ENCODE measurements at places on chromosomes 7 and 10. TPM values are rescaled to one million over a fixed set of nuclear protein-coding genes. Genes with fewer than 3 reads are reported as not detected.

Gene ZNF467
- 11.9 TPM for polyA plus RNA-seq

Gene ITIH5
- 0.28 TPM for polyA plus RNA-seq

Gene SEMA3C
- 386 TPM for polyA plus RNA-seq

Gene STEAP4
- polyA plus RNA-seq = not detected

Gene ZNF487
- 6.2 TPM for polyA plus RNA-seq

Gene PDE1C
- 8.2 TPM for polyA plus RNA-seq

Gene GIMAP7
- polyA plus RNA-seq = not detected

Gene TUBAL3
- not detected for polyA plus RNA-seq

Gene MMP21
- polyA plus RNA-seq = not detected

Gene WNT16
- polyA plus RNA-seq = not detected

Gene CD36
- 0.31 TPM for polyA plus RNA-seq

Gene AEBP1
- polyA plus RNA-seq = 0.30 TPM

Gene MRLN
- not detected for polyA plus RNA-seq

Gene PLEKHS1
- polyA plus RNA-seq = not detected

Gene HOXA13
- polyA plus RNA-seq = not detected

Gene MOGAT3
- polyA plus RNA-seq = not detected

Gene NUPR2
- polyA plus RNA-seq = not detected

Gene SGCE
- polyA plus RNA-seq = 119 TPM

Gene LLCFC1
- not detected for polyA plus RNA-seq

Gene MKX
- polyA plus RNA-seq = not detected

Gene CARD11
- polyA plus RNA-seq = not detected

Gene CC2D2B
- polyA plus RNA-seq = 0.61 TPM

Gene ABCC2
- 2.0 TPM for polyA plus RNA-seq

Gene ZNF316
- polyA plus RNA-seq = 22.2 TPM

Gene APBB1IP
- polyA plus RNA-seq = not detected

Gene SEMA3E
- polyA plus RNA-seq = 8.2 TPM

Gene FAS
- polyA plus RNA-seq = 2.5 TPM

Gene NRP1
- 23.2 TPM for polyA plus RNA-seq

Gene AMPH
- polyA plus RNA-seq = 34.7 TPM

Gene ASB4
- polyA plus RNA-seq = 0.11 TPM

Gene ATG9B
- polyA plus RNA-seq = 1.2 TPM

Gene RBP4
- polyA plus RNA-seq = 0.73 TPM

Gene LRRC18
- not detected for polyA plus RNA-seq

Gene SERPINE1
- polyA plus RNA-seq = 0.12 TPM

Gene ADAP1
- 96.1 TPM for polyA plus RNA-seq

Gene FFAR4
- polyA plus RNA-seq = not detected

Gene NEBL
- 16.4 TPM for polyA plus RNA-seq

Gene NACAD
- 8.5 TPM for polyA plus RNA-seq

Data from neural cell (in vitro differentiated cells).